ENCODE measurements at places on chromosomes 12 and 14. TPM values are rescaled to one million over a fixed set of nuclear protein-coding genes. Genes with fewer than 3 reads are reported as not detected.

Gene PCED1B
- total RNA-seq, result 13.1 TPM

Gene DAO
- not detected for total RNA-seq

Gene CMKLR1
- not detected for total RNA-seq

Gene FAM186B
- 0.06 TPM for total RNA-seq

Gene SYNE3
- total RNA-seq, result 11.5 TPM

Gene FGF23
- total RNA-seq, result not detected

Gene CLEC12A
- not detected for total RNA-seq

Gene RASAL1
- not detected for total RNA-seq

Gene FOXA1
- 0.87 TPM for total RNA-seq

DNA sequence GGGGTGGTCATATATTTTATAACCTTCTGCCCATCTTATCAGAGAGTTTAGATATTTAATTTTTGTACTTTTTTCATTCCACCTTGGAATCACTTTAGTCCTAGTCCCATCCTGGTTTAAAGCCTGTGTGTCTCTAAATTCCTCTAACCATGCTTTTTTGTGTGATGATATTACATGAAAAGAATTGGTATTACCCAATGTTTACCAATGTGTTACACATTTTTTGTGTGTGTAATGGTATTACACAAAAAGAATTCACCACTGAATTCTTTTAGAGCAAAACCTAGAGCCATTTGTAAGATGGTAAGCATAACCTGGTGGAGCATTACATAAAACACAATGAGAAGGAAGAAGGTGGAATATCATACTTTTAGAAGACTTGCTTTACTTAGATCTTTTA lies 77.5 kb downstream of the FAR2 start:
- no peak for DNase-seq

- no peak for DNase-seq
Measured at GRCh38 chr14:24438223-24439097, 4.1 kb downstream of the SDR39U1 start.

GRCh38 chr14:74395094-74395493 lies 30.9 kb downstream of the SYNDIG1L start:
- DNase-seq, result no peak

DNA sequence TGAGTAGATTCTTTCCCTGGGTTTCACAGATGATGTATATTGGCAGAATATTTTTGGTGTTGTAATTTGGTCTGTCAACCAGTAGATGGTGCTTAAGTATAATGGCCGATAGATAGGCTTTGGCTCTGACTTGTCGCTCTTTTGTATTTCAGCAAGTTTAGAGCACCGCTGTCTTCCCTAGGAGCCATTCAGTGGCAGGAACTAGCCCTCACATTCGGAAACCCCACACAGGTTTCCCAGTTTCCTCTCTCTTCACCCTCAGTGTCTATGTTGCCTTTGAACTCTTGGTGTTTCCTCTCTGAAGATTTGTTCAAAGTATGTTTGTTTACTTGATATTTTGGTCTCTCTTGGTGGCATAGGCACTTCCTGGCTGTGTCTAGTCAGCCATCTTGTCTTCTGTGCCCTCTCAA lies 102.2 kb downstream of the GPHN start:
- DNase-seq, result no peak

GRCh38 chr12:89752341-89752740 lies 43.7 kb upstream of the ATP2B1 start:
- no peak for DNase-seq

DNA sequence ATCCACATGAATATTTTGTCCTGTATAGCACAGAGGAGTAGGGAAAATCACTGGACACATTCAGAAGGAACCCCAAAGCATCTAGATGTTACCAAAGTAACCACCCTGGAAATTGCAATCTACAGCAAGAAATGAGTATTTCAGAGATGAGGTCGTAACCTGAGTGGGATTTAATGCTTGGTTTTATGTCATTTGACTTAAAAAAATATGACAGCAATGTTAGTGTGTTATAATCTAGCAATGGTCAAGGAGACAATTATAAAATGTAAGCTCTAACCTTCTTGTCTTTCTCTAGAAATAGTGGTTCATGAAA lies 256.6 kb downstream of the NAV3 start:
- no peak for DNase-seq

GRCh38 chr12:130537051-130537450 lies 179.0 kb downstream of the RIMBP2 start:
- DNase-seq, result no peak

DNA sequence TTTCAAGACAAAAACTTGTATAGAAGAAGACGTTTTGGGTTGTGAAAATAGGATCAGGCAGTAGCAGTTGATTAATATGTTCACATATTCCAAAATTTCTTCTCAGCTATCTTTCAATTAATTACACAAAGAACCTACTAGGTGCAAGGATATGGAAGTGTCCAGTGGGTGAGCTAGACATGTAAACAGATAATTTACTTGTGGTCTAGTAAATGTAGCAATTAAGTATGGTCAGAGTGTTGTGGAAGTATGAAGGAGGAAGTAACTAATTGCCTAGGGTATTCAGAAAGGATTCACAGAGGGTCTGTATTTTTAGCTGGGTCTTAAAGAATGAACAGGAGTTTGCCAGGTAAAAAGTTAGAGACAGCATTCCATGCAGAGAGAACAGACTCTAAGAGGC lies 5.9 kb downstream of the GOLGA5 start:
- DNase-seq, result no peak

DNA sequence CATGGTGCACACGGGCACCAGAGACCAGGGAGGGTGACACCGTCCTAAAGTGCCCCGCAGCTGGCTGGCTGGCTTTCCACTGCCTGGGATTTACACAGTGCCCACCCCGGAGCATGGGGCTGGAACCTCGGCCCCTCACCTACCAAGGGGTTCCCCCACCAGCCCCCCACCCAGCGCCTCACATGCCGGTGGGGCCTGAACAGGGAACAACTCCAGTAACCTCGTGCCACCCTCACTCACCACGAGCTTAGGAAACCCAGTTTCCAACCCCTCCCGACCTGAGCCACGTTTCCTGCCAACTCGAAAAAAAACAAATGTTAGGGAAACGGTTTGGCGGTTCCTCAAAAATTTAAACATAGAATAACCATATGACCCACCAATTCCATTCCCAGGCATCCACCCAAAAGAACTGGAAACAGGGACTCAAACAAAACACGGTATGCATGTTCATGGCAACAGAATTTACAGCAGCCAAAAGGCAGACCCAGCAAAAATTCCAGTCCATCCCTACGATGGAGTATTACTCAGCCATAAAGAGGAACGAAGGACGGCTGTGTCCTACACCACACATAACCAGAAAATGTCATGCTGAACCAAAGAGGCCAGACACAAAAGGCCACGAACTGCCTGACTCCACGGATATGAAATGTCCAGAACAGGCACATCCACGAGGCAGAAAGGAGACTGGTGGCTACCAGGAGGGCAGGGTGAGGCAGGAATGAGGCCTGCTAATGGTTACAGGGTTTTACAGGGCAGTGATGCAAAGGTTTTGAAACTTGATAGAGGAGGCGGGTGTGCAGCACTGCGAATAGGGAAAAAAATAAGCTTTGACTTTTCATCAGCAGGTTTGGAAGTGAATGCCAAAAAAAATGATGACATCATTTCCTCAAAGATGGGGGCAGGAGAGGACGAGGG lies 68.9 kb downstream of the NCOR2 start:
- DNase-seq, result peak; percentile 50

- DNase-seq, result no peak
Measured at GRCh38 chr12:107594995-107595394, 90.6 kb upstream of the PWP1 start.

- no peak for DNase-seq
Measured at GRCh38 chr12:109572506-109572845, 828 bp downstream of the MMAB start.

GRCh38 chr14:22536853-22537338 lies 52.1 kb downstream of the DAD1 start:
- peak; percentile 92 for DNase-seq

GRCh38 chr12:69097619-69098368 lies 141.6 kb upstream of the CPSF6 start:
- DNase-seq, result no peak

DNA sequence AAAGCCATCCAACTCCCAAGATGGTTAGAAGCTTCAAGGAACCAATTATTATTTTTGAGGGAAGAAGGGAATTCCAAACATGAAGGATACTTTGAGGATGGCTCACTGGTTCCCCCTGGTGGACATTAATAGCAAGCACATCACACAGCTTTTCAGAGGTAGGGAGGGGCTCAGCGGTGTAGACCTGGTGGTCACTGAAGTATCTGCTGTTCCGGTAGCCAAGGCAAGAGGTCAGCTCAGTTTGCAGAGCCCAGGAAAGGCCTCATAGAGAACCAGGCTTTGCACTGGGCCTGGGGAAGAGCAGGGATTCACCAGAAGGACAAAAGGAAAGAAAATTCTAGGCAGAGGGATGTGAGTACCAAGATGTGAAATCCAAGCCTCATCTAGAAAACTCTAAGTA lies 118.7 kb downstream of the KSR2 start:
- no peak for DNase-seq

DNA sequence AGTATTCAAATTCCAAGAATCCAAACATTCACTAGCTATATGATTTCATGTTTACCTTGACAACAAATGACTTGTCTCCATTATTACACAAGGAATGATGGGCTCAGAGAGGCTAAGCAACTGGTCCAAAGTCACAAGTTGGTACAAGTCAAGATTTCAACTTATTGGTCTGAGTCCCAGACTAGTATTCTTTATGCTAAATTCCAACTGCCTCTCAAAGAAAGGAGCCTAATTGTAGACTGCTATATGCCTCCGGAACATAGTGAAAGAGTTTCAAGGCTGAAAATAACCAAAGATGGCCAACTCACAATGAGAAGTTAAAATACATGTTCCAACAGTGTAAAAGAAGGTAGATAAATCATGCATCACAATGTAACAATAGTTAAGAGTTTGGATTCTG lies 7.5 kb downstream of the BTG1 start:
- no peak for DNase-seq

DNA sequence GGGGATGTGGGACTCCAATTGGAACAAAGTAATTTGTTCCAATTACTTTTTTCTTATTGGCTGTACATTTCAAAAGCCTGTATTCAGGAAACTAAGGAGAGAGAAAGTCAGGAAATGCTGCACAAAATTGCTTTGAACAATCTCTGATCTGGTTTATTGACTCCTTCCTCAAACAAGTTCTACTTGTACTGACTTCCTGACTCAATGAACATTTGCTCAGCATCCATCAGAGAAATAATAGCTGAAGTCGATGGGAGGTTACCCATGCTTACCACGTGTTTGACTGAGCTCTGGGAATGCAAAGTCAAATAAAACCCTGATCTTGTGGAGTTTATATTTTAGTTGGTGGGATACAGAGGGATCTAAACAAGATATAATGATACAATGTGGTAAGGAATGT lies 15.4 kb upstream of the C12orf75 start:
- DNase-seq, result no peak

GRCh38 chr12:57219993-57220754 lies 3.6 kb downstream of the NXPH4 start:
- no peak for DNase-seq

DNA sequence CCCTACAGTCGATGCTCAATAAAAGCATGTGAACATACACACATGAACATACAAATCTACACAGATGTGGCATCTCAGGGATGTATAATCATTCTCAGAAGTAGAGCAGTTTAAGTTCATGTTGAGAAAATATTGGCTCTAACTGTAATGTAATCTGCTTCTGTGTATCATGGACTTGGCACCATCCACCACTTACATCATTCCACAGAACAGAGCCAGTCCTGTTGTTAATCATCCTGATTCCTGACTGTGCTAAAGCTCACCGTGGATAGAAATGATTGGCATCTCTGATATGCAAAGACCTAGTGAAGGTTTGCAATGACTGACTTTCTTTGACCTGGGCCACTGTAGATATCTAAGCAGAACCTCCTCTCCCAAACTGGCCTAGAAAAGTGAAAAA lies 1141.3 kb downstream of the BCL11B start:
- no peak for DNase-seq

DNA sequence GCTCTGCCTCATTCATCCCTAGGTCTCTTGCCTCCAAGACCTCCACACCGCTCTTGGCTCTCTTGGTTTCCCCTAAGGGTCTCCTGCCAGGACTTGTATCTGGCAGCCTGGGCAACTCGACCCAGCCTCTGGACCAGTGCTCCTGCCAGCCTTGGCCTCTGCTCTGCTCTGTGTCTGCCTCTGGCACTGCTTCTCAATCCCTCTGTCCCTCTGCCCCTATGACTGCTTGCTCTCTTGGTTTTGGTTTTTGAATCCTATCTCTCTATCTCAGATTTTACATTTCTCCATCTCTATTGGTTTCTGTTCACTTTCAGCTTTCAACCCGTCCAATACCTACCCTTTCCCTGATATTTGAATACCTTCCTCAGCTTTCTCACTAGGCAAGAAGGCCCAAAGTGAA lies 6.3 kb downstream of the ITGA5 start:
- DNase-seq, result no peak

- DNase-seq, result no peak
Measured at GRCh38 chr14:74942181-74942580, 13.2 kb downstream of the PGF start.

GRCh38 chr12:116372815-116373214 lies 95.3 kb upstream of the MED13L start:
- no peak for DNase-seq

- no peak for DNase-seq
Measured at GRCh38 chr14:93329965-93330608, 2.7 kb downstream of the BTBD7 start.

DNA sequence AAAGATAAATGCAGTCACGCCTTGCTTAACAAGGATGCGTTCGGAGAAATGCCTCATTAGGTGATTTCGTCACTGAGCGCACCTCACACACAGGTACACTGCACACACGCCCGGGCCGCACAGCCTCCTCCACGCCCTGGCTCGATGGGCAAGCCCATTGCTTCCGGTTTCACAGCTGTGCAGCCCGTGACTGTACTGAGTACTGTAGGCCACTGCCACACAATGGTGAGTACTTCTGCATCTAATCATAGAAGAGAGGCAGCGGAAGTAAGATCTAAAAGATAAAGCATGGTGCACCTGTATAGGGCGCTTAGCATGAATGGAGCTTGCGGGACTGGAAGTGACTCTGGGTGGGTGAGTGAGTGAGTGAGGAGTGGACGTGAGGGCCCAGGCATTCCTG lies 4.3 kb downstream of the RIMBP2 start:
- DNase-seq, result no peak

DNA sequence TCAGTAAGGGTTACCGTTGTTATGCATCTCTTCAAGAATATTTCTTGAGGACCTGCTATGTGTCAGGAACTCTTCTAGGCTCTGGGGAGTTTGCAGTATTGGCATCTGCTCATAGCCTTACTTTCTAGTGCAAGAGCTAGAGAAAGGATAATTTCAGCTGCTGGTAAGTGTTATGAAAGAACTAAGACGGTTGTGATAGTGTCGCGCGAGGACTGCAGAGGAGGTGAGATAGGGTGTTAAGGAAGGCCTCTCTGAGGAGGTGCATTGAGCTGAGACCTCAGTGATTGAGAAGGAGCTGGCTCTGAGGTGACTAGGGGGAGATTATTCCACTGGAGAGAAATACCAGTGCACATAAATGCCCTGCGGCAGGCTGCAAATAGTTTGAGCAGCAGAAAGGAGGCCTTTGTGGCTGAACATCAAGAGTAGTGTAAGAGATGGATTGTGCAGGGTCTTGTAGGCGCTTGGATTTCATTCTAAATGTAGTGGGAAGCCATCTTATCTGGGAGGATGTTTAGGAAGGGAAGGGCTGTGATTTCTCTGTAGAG lies 824 bp downstream of the DDX55 start:
- no peak for DNase-seq

- DNase-seq, result no peak
Measured at GRCh38 chr12:131818821-131819585, 9.2 kb upstream of the MMP17 start.
